ENCODE measurements at places on chromosomes 11 and 22.

DNA sequence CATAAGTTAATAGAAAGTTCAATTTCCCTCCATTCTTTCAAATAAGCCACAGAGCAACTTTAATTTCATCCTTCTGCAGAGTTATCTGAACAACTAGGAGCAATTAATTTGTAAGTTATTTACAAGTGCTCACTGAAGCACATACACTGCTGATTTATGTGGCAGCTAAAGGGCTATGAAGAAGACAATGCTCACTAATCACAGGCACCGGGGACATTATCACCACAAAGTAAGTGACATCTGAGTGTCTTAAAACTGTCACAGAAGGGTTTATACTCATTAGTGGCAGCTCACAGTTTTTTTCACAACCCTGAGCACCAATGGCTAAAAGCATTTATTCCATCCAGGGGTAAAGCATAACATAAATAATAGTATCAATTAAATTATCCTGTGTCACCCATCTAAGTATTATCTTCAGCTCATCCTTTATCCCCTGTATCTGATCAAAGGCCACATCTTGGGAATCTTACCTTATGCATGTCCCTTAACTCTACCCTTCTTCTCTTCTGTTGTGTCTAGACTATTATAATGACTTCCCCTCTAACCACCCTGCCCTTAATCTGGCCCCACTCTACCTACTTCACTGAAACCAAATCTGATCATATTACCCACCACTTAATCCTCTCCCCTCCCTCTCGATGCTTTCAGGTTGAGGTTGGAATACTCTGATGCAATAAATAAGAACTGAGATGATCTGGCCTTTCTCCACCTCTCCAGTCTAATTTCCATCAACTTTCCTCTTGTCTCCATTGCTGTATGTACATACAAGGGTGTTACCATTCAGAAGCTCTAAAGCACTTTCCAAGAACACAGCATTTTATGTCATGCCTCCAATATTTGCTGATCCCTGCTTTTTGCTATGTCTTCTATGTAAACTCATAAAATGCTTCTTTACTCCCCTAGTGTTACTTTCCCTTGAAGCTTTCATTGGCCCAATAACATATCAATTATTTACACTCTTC, 252.7 kb downstream of the CASP12 start:
- DNase-seq, result peak; percentile 52

GRCh38 chr11:118007040-118007439, 20.8 kb downstream of the IL10RA start:
- no peak for DNase-seq

DNA sequence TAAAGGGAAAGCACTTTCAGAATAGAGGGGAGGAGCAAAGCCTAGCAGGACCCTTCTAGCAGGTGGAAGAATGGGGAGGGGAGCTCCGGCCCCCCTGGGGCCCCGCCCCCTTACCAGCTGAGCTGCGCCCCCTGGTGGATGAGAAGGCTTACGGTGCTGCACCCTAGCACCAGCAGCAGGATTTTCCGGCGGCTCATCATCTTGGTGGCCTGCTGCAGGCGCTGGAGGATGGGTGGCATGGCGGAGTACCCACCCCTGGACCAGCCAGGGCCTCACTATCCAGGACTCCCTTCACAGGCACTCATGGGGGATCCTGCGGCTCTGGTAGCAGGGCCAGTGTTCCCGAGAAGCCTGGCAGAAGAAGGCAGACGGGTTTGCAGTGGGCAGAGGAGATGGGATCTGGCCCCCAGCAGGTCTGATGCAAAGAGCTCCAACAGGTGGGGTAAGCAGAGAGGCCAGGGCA, 3.8 kb downstream of the GAL3ST3 start:
- no peak for DNase-seq

- no peak for DNase-seq
These were observed 383.3 kb downstream of the SHANK2 start for GRCh38 chr11:70869054-70869453.

- DNase-seq, result peak; percentile 23
These were observed 114.4 kb upstream of the ANO1 start for GRCh38 chr11:69963533-69964246.

All from left renal cortex interstitium (tissue), 4 donors.